ENCODE measurements at places on chromosomes 13 and 19.

- DNase-seq = no peak
These were observed 35.0 kb downstream of the NAA16 start for GRCh38 chr13:41345914-41346589.

GRCh38 chr13:100473501-100474044 lies 115.0 kb downstream of the GGACT start:
- no peak for DNase-seq

DNA sequence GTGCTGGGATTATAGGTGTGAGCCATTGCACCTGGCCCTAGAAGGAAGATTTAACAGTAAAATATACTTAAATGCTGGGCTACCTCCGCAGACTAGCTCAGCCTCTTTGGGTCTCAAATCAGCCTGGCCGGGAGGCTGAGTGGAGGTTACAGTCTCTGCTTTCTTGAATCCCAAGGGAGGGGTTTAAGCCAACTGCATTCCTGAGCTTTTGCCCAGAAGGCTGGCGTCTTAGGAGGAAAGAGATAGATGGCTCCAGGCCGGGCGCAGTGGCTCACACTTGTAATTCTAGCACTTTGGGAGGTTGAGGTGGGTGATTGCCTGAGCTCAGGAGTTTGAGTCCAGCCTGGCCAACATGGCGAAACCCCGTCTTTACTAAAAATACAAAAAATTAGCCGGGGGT lies 623 bp upstream of the C5AR1 start:
- DNase-seq = no peak

GRCh38 chr13:50522506-50522905 lies 321.0 kb downstream of the DLEU7 start:
- DNase-seq = no peak

- DNase-seq = no peak
These were observed 250.9 kb downstream of the MAB21L1 start for GRCh38 chr13:35225582-35225981.

- DNase-seq = no peak
These were observed 275.1 kb downstream of the DCLK1 start for GRCh38 chr13:35856084-35856483.
